ENCODE measurements at places on chromosomes 16 and 17.

GRCh38 chr17:61296058-61296457 is 103.6 kb upstream of the TBX2 start:
- DNase-seq: no peak

GRCh38 chr17:32882029-32882428 is 5.1 kb upstream of the MYO1D start:
- no peak for DNase-seq

GRCh38 chr17:77308861-77309726 is 168.3 kb downstream of the SEC14L1 start:
- no peak for DNase-seq

- DNase-seq: no peak
These were observed 217.1 kb downstream of the HS3ST3A1 start for GRCh38 chr17:13384626-13385025.

- DNase-seq: peak; percentile 43
These were observed 841 bp downstream of the C16orf89 start for GRCh38 chr16:5064915-5065314.

DNA sequence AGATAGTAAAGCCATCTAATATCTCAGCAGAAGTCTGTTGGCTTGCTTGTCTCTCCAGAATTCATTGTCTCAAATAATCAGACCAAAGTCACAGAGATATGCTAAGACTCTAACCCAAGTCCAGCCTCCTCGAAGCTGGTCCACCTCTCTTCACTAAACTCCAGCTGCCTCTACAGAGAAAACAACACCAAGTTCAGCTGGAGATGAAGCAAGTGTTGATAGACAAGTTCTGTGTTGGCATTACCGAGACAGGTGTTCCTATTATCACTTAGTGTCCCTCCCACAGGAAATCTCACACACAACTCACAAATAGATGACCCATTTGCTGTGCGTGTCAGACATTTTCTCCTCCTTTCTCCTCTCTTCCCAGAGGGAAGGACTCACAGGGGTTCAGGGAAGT is 164.4 kb upstream of the ANKFN1 start:
- DNase-seq: no peak
